ENCODE measurements at places on chromosomes 16 and 17.

DNA sequence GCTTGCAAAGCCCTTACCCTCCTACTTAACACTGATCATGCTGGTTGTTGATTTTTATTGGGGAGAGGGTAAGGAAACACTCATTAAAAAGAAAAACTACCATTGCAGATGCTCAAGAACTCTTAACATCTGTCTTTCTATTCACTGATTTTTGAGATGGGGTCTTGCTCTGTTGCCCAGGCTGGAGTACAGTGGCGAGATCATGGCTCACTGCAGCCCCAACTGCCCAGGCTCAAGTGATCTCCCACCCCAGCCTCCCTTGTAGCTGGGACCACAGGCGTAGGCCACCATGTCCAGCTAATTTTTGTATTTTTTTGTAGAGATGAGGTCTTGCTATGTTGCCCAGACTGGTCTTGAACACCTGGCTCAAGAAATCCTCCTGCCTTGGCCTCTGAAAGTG lies 14.5 kb downstream of the EMC8 start:
- DNase-seq = no peak

DNA sequence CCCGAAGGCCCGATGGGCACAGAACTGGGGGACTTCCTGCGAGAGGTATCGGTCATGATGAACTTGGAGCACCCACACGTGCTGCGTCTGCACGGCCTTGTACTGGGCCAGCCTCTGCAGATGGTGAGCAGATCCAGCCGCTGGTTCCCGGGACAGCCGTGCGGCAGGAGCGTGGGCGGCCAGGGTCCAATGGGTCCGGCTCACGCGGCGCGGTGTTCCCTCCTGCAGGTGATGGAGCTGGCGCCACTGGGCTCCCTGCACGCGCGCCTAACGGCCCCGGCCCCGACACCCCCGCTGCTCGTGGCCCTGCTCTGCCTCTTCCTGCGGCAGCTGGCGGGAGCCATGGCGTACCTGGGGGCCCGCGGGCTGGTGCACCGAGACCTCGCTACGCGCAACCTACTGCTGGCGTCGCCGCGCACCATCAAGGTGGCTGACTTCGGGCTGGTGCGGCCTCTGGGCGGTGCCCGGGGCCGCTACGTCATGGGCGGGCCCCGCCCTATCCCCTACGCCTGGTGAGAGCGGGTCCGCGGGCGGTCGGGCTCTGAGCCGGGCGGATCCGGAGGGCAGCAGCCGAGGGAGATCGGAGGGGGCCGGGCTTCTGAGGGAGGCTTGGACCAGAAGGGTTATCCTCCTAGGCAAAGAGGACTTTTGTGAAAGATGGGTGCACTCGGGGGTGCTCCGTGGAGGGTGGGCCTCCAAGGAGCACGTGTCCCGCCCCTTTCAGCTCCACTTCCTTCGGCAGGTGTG lies 3.0 kb downstream of the TNK1 start:
- DNase-seq = peak; percentile 61

DNA sequence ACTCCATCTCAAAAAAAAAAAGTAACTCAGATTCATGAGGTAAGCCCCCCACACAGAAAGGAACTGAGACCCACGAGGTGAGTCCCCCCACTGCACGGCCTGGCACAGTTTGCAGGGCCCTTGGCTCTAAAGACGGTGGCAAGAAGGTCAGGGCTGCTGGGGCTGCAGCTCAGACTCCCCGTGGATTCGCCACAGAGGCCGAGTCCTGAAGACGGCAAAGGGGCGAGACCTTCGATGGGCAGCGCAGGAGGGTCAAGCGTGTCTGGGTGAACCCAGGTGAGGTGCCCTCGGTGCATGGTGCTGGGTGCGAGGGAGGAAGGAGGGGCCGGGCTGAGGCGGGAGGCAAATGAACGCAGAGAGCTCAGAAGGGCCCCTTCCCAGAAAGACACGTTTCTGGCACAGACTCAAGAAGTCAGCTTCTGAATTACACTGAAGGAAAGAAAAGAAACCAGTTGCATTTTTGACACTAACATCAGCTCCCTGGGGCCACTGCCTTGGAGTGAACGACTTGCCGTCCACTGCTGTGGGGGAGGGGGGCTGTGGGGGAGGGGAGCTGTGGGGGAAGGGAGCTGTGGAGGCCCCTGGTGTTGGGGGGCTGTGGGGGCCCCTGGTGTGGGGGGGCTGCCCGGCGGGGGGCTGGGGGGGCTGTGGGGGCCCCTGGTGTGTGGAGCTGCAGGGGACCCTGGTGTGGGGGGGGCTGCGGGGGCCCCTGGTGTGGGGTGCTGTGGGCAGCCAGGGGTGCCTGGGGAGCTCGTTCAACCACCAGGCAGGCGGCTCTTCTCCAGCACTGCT lies 69.8 kb upstream of the METRNL start:
- no peak for DNase-seq

DNA sequence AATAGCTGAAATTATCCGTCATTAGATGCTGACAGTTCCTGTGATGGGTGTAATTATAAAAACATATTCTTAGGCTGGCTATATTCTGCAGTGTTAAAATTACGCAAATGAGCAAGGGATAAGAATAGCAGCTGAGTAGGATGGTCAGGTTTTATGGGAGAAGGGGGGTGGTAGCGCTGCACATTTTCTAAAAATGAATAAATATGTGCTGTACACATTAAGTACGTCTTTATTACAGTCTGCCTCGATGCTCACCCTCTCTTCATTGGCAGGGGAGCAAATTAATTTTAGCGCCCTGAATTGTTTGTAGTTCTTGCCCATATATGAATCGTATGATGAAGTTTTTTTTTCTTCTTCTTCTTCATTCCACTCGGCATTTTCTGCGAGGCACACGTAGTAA lies 244.2 kb downstream of the SNX29 start:
- DNase-seq = no peak

- DNase-seq = no peak
Measured at GRCh38 chr16:86365513-86366273, 144.6 kb upstream of the FOXF1 start.

DNA sequence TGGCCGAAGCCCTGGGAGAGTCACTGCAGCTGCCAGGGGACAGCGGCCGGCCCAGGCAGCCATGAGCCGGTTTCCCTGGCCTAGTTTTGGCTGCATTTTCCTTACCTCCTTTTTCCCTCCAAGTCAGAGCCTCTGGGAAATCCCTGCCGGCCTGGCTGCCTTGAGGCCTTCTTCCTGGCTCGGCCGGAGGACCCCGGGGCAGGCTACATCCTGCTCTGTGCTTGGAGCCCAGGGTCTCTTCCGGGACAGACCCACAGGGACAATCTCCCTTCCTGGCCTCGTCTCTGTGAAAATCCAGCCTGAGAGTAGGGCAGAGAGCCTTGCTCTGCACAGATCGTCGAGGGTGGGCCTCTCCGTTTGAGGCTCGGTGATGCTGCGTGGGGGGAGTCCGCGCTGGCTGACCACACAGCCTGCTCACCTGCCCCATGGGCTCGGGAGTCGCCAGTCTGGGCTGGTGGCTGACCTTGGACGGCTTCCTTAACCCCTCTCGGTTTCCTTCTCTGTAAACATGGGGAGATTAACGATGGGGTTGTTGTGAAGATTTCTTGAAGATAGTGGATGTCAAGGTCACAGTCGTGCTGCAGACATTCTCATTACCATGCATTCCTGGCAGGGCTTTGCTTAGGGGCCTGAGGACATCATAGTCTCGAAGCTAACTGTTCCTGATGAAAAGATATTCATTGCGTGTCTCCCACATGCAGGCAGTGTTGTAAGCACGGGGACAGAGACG lies 34.8 kb upstream of the CIBAR2 start:
- DNase-seq = no peak

GRCh38 chr17:17422641-17423040 lies 54.2 kb upstream of the MED9 start:
- no peak for DNase-seq

DNA sequence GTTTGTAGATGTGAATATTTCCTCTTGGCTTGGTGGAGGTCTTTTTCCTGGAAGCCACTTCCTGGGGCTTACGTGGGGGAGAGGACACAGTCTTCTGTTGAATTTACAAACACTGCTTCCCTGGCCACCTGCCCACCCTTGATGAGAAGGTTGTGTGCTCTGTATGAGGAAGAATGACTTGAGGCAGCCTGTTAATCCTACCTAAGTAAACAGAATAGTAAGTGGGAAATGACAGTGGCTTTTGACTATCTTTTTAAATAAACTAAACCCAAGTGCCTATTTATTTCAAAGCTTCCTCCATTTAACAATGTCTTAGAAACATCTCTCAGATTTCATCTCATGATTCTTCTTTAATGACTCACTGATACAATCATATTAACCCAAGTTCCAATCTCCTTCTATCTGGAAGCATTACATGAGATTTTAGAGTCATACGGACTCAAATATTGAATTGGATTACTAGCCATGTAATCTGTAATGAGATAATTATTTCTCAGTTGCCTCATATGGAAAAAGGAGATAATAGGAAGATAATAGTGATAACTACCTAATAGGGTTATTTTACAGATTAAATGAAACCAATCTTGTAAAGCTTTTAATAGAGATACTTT lies 96.6 kb upstream of the SMIM36 start:
- DNase-seq = no peak

DNA sequence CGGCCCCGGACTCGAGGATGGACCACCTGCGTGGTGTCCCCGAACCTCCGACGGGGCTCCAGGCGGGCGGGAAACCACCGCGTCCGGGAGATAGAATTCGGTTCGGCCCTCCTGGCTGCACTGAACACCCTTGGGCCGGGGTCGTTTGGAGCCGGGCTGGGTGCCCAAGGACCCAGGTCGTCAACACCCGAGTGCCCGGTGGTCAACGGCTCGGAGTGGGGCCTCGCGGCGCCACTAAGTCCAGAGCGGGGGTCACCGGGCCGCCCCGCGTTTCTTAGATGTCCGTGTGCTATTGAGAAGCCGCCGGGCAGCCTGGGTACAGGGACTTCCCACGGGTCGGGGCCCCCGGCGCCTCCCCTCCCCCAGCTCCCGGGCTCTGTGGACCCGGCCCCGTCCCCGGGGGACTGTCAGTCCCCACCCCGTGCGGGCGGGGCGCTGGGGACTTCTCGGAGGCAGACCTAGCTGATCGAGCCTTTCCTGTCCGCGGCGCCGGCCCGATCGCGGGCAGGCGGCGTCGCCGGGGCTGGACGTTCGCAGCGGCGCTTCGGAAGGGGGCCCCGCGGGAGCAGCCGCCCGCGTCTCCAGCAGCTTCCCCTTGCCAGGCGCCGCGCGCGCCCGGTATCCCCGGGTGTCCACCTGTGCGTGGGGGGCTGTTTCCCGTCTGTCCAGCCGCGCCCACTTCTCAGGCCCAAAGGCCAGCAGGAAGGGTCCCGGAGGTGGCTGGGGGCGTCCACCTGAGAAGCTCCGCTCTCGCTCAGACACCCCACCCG lies 655 bp upstream of the NPTX1 start:
- DNase-seq = no peak

GRCh38 chr17:79075446-79075750 lies 774 bp downstream of the ENGASE start:
- DNase-seq = no peak

DNA sequence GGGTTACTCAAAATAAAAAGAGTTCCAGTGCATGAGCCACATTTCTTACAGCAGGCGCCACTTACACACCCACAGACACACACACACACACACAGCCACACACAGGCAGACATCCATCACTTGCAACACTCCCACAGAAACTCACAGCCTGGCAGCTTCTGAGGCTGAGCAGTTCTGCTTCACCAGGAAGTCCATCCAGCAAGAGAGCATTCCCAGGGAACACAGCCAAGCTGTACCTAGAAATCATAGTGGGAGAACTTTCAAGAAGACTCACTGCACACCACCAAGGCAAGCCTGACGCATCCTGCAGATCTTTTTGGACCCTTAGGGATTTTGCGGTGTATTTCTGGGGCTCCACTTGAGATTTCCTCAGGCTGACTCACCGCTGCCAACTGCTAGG lies 140.9 kb upstream of the WSB1 start:
- no peak for DNase-seq

DNA sequence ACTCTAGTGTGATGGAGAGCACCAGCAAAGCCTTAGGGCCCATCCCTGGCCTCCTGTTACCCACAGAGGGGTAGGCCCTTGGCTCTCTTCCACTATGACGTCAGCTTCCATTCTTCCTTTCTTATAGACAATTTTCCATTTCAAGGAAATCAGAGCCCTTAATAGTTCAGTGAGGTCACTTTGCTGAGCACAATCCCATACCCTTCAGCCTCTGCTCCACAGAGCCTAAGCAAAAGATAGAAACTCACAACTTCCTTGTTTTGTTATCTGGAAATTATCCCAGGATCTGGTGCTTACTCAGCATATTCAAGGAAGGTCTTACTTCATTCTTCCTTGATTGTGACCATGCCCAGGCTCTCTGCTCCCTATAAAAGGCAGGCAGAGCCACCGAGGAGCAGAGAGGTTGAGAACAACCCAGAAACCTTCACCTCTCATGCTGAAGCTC lies at the start of gene CCL8:
TSS of gene CCL8 (plus strand) at position 397 of the 445 bp plus-strand sequence. CDS start 67 bp downstream, outside the sequence.
- DNase-seq = no peak

DNA sequence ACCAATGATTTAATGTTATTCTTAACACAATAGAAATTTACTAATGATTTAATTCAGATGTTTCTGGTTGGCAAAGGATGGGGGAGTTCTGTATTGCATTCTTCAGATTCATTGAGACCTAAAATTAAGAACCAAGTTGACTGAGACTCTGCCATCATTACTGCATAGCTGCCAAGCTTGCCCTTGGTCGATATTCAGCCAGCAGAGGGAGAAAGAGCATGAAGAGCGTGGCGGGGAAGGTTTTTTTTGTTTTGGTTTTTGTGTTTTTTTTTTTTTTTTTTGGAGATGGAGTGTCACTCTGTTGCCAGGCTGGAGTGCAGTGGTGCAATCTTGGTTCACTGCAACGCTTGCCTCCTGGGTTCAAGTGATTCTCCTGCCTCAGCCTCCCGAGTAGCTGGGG lies 659.4 kb upstream of the EEF2KMT start:
- no peak for DNase-seq

- no peak for DNase-seq
Measured at GRCh38 chr17:14616528-14616927, 315.6 kb downstream of the HS3ST3B1 start.

DNA sequence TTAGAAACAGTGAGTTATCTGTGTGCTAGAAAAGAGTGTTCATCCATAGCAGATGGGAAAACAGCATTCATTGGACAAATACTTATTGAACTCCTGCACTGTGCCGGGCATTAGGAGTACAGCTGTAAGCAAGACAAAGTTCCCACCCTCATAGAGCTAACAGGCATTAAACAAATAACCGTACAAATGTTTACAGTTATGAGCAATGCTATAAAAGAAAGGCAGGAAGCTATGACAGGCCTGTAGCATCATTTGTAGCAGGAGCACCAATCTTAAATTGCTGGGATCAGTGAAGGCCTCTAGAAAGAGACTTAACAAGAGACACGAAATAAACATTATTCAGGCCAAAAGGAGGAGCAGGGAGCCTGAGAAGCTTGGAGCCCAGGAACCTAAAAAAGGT lies 15.6 kb downstream of the SDR42E1 start:
- no peak for DNase-seq

All from stimulated activated CD8-positive, alpha-beta memory T cell treated with anti-CD3 and anti-CD28 coated beads, Interleukin-4, amount 100 ng/mL, for 24 hours (primary cell).